ENCODE measurements at places on chromosomes 11 and 22.

DNA sequence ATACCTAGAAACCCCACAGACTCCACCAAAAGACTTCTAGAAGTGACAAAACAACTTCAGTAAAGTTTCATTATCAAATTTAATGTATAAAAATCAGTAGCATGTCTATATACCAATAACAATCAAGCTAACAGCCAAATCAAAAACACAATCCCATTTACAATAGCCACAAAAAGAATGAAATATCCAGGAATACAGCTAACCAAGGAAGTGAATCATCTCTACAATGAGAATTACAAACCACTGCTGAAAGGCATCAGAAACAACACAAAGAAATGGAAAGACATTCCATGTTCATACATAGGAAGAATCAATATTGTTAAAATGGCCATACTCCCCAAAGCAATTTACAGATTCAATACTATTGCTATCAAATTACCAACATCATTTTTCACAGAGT lies 46.0 kb downstream of the PRCP start:
- no peak for DNase-seq

- no peak for DNase-seq
Observed at GRCh38 chr22:37893583-37893983, 12.5 kb upstream of the MICALL1 start.

- no peak for DNase-seq
Observed at GRCh38 chr11:62383822-62384221, 35.0 kb upstream of the SCGB1A1 start.

GRCh38 chr11:45852712-45853101 lies 5.4 kb downstream of the CRY2 start:
- DNase-seq = no peak

- DNase-seq = no peak
Observed at GRCh38 chr11:57641011-57641807, 8.5 kb downstream of the YPEL4 start.

DNA sequence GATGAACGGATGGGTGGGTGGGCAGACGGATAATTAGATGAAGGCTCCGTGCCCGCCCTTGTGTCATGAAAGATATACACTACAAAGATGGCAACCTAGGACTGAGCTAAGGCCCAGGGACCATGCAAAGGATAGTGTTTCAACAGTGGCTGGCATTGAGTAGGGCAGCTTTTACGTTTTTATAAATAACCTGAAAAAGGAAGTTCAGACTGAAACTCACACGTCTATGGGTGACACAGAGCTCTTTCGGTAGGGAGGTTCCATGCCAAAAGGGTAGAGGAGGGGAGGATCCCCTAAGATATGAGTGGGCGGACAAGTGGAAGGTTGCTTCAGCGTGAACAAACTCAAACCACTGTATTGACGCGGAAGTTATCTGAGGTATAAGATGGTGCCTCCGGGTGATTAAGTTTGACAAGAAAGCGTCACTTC lies 90.5 kb downstream of the UBASH3B start:
- no peak for DNase-seq

DNA sequence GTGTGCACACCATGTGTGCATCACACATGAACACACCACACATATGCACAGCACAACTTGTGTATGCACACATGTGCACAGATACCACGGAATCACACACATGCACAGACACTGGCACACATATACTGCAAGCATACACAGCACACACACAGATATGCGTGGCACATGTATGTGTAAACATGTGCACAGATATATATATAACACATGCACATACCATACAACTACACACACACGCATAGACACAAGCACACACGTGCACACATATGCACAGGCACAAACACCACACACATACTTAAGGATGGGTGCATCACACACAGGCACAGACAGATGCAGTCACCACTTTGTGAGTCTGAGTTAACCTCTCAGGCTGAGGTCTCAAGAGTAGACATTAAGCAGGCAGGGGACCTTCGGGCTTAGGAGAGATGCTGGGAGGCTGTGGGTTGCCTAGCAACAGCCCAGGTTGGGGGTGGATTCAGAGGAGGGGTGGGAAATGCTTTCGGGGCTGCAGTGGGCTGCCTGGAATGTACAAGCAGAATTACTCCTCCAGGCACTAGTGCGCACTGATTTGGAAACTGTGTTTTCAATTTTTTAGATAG lies 82.9 kb downstream of the MYO18B start:
- no peak for DNase-seq

- DNase-seq = no peak
Observed at GRCh38 chr11:129375751-129376657, at the start of gene BARX2. Gene BARX2 (plus strand): TSS chr11:129375848. CDS start chr11:129376036, 188 bp downstream.

DNA sequence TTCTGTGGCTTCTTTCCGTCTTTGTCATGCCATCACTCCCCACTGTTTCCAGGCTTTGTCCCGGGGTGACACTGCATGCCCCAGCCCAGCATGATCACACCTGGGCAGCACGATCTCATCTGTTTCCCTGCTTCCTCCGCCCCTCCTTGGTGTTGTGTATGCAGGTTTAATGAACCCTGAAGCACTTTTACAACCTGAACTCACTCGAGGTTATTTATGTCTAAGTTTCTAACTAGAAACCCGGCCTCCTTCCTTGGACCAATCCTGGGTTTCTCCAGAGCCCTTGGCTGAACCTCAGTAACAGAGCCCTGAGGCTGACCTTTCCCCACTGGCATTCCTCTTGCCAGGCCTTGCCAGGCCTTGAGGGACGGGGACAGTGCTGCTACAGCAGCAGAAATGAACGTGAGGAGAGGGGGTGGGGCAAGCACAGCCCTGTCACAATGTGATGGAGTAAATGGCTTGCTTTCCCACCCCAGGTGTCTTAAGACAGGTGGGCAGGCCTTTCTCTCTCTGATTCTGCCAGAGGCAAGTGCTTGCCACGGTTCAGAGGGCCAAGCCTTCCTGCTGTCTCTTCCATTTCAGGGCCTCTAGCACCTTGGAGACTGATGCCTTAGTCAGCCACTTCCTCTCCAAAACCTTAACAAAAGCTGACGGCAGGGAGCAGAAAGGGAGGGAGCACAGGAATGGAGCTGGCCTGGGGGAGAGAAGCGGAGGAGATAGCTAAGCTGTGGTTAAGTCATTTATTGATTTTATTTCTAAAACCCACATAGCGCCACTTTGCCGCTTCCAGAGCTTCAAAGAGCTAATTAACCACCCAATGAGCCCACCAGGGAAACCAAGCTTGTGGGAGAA lies 3.1 kb upstream of the PYGM start:
- DNase-seq = no peak

DNA sequence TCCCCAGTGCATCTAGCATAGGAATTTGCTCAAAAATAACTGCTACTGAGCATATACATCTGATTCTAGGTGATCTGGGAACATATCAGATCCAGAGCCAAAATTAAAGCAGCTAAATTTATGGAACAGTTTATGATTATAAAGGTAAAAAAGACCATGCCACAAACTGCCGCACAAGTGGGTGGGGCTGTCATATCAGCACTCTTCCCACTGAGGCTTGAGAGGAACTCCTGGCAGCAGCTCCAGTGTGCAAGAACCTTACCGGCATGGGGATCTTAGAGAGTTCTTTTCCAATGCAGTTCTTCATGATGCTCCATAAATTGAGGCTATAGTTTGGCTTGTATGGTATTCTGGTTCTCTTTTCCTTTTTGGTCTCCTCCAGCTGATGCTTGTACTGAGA lies 15.3 kb downstream of the OSBP start:
- DNase-seq = no peak

GRCh38 chr11:131629925-131630540 lies 259.6 kb downstream of the NTM start:
- DNase-seq = no peak

GRCh38 chr22:41915035-41915785 lies at the start of gene SHISA8:
Gene SHISA8 (minus strand): TSS chr22:41915074. CDS start chr22:41914667, 407 bp downstream.
- no peak for DNase-seq

DNA sequence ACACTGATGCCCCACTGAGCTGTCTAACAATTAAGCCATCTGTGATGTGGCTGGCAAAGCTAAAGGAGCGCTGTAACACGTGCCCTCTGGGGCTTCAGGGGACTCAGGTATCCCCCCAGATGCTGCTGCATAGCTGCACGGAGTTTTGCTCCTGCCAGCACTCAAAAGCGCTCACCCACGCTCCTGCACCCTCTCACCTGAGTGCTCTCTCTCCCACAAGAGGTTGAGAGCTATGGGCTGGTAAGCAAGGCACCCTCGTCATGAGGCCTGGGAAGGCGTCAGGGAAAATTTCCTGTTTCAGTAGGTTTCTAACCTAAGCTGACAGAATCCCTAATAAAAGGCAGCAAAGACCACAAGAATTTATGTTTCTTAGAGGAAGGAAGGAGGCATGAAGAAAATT lies 850.3 kb downstream of the OPCML start:
- DNase-seq = no peak

DNA sequence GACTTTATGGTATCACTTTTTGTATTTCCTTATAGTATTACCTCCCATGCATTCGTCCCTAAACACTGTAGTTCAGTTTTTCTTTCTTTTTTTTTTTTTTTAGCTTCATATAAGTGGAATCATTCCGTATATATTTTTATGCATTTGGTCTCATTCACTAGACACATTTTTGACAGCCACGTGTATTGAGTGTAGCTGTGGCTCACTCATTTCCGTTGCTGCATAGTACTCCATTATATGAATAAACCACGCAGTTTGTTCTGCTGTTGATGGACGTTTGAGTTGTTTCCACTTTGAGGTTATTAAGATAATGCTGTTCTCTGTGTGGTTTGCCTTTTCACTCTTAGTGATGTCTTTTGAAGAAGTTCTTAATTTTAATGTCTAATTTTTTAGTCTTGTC lies 8.4 kb downstream of the APLP2 start:
- DNase-seq = no peak

- DNase-seq = no peak
Observed at GRCh38 chr11:35030716-35031213, 108.2 kb upstream of the CD44 start.

- no peak for DNase-seq
Observed at GRCh38 chr22:36725366-36726006, 21.9 kb upstream of the CACNG2 start.

DNA sequence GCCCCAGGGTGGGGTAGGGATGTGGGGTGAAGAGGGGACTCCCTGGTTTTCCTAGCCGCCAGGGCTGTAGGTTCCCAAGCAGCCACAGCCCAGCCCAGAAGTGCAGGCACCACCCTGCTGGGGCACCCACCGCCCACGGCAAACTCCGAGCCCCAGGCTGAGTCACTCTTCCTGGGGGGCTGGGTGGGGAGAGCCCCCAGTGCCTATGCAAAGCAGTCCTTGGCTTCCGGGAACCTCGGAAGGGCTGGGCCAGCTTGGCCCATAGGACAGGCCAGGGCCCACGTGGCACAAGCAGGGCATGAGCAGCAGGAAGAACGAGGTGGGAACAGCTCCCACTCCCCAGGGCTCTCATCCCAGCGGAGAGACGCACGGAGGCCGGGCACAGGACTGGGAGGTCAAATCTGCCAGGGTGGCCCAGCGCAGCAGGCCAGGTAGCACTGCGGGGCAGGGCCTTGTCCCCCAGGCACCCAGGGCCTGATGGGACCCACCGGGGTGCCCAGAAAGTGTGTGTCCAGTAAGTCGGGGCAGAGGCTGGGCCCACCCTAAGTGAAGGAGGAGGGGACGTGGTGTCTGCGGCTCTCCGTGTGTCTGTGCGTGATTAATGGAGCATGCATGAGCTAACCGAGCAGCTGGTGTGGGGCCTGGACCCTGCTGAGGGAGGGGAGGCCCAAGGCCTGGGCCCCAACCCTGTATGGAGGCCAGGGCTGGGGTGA lies 4.6 kb upstream of the IL17REL start:
- no peak for DNase-seq

GRCh38 chr11:4455419-4455818 lies 6.3 kb downstream of the OR52K2 start:
- DNase-seq = no peak

GRCh38 chr22:26822313-26822712 lies 164.9 kb downstream of the MIAT start:
- DNase-seq = no peak

DNA sequence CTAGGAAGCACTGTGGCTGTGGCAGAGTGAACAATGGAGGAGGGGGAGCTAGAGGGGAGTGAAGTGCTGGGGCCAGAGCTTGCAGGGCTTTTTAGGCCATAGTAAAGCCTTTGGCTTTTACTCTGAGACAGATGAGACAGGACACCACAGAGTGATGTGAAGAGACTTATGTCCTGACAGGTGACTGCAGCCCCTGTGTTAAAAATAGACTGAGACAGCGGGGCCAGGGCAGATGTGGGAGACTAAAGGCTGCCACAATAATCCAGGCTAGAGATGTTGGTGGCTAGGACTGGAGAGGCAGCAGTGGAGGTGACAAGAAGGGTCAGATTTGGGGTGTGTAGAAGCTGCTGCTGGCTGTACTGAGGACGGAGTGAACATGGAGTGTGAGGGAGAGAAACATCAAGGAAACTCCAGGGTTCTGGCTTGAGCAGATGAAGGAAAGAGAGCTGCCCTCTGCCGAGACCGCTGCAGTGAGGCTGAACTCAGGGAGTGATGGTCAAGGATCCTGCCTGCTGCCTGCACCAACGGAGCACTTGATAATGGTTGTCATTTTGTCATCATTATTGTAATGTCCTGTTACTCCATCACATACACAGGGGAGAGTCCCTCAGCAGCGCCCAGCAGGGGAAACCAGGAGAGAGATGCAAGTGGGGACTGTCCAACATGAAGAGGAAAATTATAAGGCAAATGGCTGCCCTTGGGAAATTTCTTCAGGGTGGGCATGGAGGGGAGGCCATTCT lies 27.4 kb downstream of the SLC43A1 start:
- no peak for DNase-seq

DNA sequence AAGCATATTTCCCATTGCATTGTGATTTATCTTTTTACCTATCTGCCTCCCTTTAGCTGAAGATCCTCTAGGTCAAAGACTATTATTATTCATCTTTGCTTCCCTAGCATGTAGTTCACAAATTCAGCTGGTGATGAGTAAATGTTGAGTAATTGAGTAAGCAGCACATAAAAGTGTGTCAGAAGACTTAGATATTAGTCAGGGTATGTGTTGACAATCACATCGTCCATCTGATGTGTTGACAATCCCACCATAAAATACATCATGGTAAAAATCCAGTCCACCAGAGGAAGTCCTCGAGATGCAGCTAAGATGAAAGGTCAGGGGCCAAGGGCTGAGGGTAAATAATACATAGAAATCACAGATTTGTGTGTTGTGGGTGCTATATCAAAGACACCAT lies 22.9 kb upstream of the ABTB2 start:
- DNase-seq = no peak

- DNase-seq = no peak
Observed at GRCh38 chr11:8108421-8108820, 27.4 kb downstream of the TUB start.

DNA sequence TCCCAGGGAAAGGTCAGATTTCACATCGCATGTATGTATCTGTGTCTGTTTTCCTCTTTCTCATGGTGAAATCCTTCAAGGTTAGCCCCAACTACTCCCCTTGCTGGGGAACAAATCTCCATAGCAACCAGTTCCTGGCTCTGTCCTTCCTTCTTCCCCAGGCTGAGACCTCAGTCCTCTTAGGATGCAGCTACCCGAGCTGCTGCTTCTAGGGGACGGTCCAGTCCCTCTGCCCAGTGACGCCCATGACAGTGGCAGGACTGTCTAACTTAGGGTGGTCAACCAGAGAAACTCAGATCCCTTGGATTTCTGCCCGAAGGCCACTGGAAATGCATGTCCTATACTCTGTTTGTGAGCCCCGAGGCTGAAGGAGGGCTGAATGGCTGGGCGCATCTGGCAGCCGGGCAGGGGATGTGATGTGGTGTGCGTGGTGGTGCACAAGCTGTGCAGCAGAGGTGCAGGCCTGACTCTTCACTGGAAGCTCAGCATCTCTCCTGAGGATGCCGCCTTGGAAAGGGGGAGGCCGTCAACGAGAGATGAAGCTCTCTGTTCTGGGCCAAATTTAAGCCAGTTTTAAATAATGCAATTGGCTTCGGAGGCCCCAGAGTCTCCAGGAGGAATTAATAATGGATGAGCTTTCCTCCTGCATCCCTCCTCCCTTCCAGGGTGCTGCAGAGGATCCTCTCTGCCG lies 118.7 kb upstream of the B3GAT1 start:
- no peak for DNase-seq
